ENCODE measurements at places on chromosomes 1 and 21.

DNA sequence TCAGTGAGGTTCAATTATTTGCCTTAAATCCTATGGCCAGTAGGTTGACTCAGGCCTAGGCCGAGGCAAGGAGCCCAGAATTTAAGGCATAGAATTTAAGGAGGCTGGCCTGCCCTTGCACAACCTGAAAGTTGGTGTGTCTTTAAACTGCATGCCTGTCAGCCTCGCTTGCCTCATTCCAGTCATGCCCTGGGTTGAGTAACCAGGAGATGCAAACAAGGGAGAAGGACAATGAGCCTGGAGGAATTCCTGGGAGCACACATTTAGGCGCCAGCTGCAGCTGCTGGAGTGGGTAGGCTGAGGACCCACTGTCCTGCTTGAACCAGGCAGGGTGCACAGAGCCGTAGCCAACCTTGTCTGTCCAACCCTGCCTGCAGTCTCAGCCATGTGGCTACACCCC is 11.7 kb downstream of the CD2 start:
- no peak for DNase-seq

DNA sequence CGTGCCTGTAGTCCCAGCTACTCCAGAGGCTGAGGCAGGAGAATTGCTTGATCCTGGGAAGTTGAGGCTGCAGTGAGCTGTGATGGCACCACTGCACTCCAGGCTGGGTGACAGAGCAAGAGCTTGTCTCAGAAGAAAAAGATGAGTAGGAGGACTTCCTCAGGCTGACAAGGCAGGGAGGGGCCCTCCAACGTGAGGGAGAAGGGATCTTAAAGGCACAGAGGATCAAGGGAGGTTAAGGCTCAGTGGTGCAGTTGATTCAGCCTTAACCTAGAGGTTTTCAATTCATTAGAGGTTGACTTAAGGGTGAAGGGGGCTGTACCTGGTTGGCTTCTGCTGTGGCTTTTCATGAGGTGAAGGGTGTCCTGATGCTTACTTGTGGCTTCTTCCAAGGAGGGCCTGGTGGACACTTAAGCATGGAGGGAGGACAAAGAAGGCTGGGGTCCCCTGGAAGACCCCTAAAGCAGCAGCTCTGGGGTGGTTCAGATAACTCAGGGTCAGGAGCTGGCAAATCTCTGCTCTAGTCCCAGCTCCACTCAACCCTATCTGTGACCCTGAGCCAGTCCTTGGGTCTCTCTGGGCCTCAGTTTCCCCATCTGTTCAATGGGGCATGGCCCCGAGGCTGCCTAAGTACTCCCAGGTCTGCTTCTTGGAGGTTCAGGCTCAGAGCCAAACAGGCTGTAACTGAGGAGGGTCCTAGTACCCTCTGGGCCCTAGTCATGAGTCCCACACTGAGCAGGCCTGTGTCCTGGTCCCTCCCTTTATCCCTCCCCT is 6.3 kb downstream of the EXTL1 start:
- peak; percentile 66 for DNase-seq

DNA sequence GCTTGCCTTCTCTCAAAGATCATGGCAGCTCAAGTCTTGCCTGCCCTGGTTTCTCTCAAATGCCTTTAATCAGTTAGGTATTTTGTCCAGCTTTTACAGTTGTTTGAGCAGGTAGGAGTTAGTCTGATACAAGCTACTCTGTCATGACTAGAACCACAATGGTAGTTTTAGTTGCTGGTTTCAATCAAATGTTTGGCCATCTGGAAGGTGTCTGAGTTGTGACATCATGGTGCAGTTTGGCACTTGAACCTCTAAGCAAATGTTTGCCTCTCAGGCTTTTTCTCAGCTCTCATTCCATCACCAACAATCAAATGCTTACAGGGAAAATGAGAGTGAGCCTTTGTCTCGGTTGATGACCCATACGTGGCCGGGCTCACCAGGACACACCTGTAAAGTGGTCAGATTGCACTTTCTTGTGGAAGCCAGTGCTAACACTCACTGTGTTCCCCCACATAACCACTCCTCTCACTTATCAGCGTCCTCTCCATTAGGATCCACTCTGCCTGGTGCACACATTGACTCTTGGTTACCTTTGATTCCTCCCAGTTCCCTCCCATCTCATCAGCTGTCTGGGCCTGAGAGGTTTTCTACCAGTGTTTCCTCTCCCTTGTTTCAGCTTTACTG is 67.5 kb downstream of the CCDC185 start:
- DNase-seq, result no peak

DNA sequence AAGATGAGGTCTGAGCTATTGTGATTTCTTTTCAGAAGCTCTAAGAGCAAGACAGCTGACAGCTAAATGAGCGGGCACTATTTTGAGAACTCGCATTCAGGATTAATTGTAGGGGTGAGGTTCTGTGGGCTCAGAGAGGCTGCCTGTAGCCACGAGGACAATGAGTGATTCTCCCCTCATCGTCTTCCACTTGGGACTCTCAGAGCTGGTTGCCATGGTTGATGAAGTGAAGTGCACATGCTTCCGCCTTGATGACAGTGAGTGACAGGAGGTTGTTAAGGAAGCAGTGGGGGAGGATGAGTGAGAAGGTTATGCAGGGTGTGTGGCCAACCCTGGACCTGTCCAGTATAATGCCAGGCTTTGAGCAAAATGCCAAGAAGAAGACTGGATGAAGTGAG is 341.7 kb downstream of the PCP4 start:
- no peak for DNase-seq

DNA sequence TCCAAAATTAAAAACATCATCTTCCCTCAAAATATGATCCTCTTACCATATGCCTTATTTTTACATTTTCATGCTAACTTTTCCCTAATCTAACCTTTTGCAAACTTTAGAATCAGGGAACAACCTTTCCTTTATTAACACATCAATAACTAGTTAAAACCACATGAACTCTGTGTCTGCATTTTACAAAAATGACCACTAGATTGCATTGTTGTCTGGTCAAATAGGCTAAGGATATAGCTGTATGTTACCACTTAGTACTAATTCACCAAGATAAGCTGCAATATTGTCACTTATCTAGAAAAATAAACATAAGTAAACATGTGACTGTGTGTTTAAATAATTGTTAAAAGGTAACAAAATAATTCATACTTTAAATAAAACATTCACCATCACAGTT is 82.3 kb downstream of the DENND1B start:
- peak; percentile 73 for DNase-seq

- no peak for DNase-seq
Observed at GRCh38 chr1:80893115-80893514, 907.6 kb upstream of the ADGRL2 start.

GRCh38 chr21:36744560-36745231 is 45.8 kb downstream of the SIM2 start:
- no peak for DNase-seq

GRCh38 chr1:241459186-241459802 is 60.3 kb downstream of the FH start:
- DNase-seq, result no peak
